Mammary epithelial cell (primary cell): ENCODE measurements at places on chromosomes 3 and 15. TPM values are rescaled to one million over a fixed set of nuclear protein-coding genes. Genes with fewer than 3 reads are reported as not detected.

The TMEM45A gene
- 39.2 TPM for total RNA-seq

The C3orf33 gene
- 1.9 and 2.1 TPM in 2 replicates for total RNA-seq

The DUOX1 gene
- total RNA-seq = 42.8 and 44.4 TPM in 2 replicates

The ETV5 gene
- 80.3 and 81.2 TPM in 2 replicates for total RNA-seq
